Cerebellar cortex (tissue), 1 donor: ENCODE measurements at places on chromosomes 11 and 22.

- DNase-seq = no peak
These were observed 22.9 kb upstream of the MUC5B start for GRCh38 chr11:1199751-1200610.

- no peak for DNase-seq
These were observed 95.4 kb upstream of the LARGE1 start for GRCh38 chr22:34015642-34016041.

- DNase-seq = no peak
These were observed 25.6 kb upstream of the GLYATL1 start for GRCh38 chr11:58913685-58914084.

- DNase-seq = no peak
These were observed 75.5 kb upstream of the BARX2 start for GRCh38 chr11:129300099-129300498.

GRCh38 chr11:22581354-22582150 is 44.1 kb downstream of the FANCF start:
- no peak for DNase-seq

GRCh38 chr11:119729951-119730613 is 1.1 kb upstream of the NECTIN1 start:
- DNase-seq = no peak

- DNase-seq = no peak
These were observed 10.5 kb downstream of the SMTNL1 start for GRCh38 chr11:57547854-57548377.

DNA sequence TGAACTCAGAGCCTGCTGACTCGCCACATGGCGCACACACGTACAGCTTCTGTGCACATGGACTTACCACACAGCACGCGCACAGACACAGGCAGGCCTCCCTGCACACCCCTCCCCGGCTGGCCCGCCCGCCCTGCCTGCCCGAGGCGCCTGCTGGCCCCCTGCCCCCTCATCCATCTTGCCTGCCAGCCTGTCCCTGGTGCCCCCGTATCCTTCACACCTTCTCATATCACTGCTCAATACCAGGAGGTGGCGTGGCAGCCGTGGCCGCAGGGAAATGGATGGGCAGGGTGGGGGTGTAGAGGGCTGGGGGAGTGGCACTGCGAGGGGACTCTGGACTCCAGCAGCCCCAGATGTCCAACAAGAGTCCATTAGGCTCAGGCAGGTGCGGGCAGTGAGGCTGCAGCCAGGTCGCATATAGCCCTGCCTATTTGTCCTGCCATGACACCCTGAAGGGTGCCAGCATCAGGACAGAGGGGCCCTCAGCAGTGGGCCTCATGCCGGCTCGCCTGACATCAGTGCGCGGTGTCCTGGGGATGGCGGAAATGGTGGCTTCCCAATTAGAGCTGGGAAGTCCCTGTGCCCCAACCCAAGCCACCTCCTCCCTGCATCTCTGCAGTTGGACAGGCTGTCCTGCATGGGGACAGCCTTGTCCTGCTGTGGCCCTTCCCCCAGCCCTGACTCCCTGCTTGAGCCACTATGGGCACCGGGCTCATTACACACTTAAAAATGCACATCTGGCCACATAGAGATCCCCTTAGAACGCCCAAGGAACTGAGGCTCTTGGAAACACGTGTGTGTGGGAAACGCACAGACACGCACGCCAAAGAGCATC is 2.0 kb upstream of the TBX10 start:
- no peak for DNase-seq

GRCh38 chr11:12224537-12224893 is 114.1 kb downstream of the MICAL2 start:
- peak; percentile 90 for DNase-seq

DNA sequence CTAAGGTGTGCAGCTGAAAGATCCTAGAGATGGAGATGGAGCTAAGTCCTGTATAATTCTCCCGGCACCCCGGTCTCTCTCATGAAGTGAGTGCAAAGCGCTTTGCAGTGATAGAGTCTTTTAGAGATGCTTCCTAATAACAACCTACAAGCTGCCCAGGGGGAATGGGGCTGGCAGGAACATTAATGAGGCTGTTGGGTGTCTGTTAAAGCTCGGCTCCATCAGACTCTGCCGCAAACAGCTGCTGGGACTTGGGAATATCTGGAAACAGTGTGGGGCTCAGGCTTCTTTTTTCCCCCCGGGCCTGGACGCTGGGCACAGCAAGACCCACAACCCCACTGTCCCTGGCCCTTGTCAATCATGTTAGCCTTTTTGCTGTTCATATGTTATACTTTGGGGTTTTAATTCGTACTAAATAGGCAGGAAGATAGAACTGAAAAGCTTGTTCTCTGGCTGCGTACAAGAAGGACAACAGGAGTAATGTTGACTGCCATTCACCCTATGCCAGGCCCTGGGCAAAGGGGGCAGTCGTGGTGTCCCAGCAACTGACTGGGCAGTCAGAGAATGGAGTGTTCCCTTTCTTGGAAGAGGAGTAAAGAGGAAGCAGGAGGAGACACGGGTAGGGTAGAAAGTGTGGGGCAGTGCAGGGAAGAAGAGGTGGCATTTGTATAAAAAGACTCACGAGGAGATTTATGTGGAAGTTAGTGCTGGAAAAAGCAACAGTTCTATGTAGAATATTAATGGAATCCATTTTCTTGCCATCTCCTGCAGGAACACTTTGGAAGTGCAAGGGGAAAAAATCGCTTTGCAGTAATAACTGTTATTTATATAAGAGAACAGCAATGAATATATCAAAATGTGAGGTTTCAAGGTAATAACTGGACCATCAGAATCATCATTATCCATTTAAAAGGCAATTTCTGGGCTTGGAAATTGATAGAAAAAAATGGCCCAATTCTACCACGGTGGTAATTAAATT is 232.8 kb downstream of the GRIK4 start:
- peak; percentile 5 for DNase-seq

DNA sequence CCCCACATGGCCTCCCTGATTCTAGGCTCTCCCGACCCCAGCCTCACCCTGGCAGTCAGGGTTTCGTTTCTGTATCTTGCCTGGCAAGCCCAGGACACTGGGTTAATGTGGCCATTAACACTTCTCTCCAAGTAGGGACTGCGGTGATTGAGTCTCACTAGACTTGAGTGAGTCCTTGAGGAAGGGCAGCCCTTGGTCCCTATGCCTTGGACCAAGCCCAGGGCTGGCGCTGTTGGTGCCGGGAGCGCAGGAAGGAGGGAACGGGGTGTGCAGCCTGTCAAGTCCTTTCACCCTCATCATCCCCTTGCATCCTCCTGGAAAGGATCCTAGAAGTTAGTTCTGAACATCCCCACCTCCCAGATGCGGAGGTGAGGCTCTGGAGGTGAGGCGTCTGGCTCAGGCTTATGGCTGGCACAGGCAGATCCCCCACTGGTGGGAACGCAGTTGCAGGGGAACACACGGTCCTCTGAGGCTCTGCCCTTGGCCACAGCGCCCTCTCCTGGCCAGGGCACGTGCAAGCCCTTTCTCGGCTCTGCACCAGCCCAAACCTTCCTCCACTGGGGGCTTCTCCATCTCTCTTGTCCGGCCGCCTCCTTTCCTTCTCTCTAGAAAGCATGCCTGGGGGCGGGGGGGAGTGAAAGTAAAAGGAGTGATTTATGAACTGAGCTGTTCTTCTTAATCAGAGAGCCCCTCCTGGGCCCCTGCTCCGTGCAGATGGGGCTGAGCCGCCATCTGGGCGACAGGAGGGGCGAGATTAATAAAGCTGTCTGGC is 56.7 kb downstream of the TP53I11 start:
- peak; percentile 80 for DNase-seq

DNA sequence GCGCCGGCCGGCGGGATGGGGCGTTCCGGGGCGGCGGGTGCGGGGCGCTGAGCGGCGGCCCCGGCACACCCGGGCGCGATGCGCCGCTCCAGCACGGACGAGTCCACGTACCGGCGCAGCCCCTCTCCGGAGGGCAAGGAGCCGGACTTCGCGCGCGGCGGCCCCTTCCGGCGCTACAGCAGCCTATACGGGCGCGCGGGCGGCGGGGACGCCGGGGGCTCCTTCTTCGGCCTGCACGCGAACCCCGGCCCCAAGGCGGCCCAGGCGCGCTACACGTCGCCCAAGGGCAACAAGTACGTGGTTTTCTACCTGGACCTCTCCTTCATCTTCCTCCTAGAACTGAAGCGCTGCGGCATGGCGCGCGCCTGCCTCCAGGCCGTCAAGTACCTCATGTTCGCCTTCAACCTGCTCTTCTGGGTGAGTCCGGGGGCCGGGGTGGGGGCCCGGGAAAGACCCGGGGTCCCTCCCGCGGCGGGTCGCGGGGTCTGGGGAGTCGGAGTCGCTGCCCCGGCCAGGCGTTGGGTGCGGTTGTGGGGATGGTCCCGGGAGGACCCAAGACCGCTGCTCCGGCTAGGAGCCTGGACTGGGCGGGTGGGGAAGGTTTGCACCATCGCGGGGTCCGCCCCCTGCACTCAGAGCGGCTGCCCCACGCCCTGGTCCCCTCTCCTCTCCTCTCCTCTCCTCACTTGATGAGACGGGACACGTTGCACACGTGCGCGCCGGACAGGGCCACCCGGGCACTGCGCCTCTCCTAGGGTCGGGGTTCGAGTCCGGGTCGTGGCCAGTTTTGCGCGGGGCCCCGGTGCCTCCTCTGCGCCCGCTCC is 7.5 kb downstream of the TSPAN4 start:
- DNase-seq = no peak
